ENCODE measurements at places on chromosomes 2 and 18. TPM values are rescaled to one million over a fixed set of nuclear protein-coding genes. Genes with fewer than 3 reads are reported as not detected.

The PCARE gene
- 0.20 TPM for total RNA-seq

GRCh38 chr2:108570416-108570815 is 36.1 kb downstream of the LIMS1 start:
- DNase-seq, result no peak

GRCh38 chr2:230944123-230944653 is 19.1 kb upstream of the GPR55 start:
- DNase-seq, result no peak

DNA sequence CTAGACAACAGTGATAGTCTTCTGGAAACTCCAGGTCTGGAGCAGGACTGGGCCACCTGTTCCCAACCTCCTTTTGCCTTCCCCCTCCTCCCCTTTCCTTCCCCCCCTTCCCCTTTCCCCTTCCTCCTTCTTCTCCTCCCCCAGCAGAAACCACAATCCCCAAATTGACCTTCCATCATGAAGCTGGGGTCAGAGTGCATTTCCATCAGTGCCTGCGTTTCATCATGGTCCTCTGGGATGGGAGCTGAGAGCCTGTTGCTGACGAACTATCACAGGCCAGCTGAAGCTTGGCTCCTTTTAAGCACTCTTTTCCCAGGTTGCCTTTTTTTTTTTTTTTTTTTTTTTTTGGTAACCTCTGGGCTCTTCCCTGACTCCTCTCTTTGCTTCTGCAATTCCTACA is 52.6 kb upstream of the SMAD2 start:
- no peak for DNase-seq

DNA sequence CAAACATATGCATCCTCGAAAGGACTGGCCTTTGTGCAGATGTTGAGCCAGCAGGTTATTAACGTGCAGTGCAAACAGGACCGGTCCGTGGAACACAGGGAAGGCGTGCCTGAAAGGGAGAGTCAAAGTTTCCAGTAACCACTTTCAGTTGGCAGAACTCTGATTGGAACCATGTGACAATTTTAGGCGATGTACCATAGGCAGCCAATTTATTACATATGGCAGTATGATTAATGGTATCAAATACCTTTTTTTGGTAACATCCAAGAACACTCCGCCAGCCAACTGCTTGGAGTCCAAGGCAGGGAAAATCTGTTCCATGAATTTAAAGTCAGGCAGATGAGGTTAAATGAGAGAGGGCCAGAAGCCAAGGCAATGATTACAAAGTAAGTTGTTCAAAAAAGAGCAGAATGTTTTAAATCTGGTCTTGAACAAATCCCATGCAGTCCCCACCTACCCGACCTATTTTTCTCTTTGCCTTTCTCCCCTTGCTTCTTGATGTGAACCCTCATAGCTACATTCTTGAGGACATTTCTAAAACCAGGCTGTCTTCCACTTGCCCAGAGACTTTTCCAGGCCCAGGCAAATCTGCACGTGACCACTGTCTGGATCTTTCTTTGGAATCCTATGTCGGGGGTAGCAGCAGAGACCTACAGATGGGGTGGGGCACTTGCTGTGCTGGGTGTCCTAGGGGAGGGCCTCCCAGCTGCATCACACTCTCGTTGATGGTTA is 351.7 kb downstream of the HRH4 start:
- DNase-seq, result no peak
